ENCODE measurements at places on chromosomes 5 and 9.

- peak; percentile 28 for DNase-seq
Observed at GRCh38 chr5:187617-188451, 3.5 kb upstream of the LRRC14B start.

DNA sequence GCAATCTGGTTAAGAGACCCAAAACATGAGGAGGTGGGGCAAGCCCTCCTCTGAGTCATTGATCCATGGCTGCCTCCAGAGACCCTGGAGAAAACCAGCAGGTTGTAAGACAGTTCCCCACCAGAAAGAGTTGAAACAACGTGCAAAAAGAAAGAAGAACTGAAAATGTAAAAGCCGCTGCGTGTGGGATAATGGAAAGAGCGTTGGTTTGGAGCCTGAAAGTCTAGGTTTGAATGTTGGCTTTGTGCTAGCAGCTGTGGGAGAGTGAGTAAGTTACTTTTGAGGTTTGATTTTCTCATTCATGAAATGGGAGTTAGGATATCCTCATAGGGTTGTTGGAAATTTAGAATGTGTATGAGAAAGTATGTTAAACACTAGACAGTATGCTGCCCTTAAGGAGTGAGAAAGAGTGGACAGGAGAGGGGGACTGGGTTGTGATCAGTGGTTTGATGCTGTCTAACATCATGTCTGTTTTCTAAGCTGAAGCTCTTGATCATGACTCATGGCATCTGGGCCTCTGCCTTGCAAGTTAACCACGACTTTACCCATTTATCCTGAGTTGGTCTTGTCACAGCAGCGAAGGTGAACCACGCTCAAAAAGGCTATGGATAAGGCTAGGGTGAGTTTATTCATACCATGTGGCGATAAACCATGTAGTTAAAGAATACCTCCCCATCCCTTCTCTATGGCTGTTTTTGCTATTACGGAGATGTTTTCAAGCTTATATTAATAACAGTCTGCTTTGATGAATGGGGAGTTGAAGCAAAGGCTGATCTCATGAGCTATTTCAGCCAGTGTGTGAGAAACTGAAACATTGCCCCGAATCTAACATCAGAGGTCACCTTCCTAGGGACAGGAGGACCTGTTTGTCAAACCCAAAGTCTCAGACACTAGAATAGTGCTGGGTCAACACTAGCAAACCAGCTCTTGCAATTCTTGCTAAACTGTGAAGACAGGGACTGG, 41.3 kb downstream of the ZNF366 start:
- no peak for DNase-seq

- DNase-seq = no peak
Observed at GRCh38 chr9:115944166-115944948, 209.2 kb upstream of the PAPPA start.

GRCh38 chr5:35319333-35320002, 89.2 kb upstream of the PRLR start:
- no peak for DNase-seq

- DNase-seq = no peak
Observed at GRCh38 chr5:54257366-54258118, 52.8 kb downstream of the ARL15 start.

GRCh38 chr9:85430659-85431338, 311.0 kb downstream of the AGTPBP1 start:
- no peak for DNase-seq

- no peak for DNase-seq
Observed at GRCh38 chr9:131001021-131001420, 8.0 kb upstream of the LAMC3 start.

- DNase-seq = no peak
Observed at GRCh38 chr5:98259595-98259994, 513.9 kb upstream of the RGMB start.

- DNase-seq = no peak
Observed at GRCh38 chr5:36264202-36264760, 22.6 kb upstream of the NADK2 start.

- no peak for DNase-seq
Observed at GRCh38 chr9:120265791-120266190, 314.2 kb downstream of the CDK5RAP2 start.

DNA sequence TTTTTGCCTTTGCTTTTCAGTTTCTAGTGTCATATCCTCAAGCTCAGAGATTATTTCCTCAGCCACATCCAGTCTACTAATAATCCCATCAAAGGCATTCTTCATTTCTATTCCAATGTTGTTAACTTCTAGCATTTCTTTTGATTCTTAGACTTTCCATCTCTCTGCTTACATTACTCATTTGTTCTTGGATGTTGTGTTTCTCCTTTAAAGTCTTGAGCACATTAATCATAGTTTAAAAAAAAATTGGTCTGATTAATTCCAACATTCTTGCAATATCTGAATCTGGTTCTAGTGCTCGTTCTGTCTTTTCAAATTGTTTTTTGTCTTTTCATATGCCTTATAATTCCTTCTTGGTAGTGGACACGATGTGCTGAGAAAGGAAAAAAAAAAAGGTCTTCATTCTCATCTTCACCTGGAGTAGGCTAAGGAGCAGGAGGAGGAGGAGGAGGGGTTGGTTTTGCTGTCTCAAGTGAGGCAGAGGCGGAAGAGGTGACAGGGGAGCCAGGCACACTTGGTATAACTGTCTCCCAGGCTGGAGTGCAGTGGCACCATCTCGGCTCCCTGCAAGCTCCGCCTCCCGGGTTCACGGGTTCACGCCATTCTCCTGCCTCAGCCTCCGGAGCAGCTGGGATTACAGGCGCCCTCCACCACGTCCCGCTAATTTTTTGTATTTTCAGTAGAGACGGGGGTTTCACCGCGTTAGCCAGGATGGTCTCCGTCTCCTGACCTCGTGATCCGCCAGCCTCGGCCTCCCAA, 16.3 kb downstream of the PRXL2C start:
- DNase-seq = no peak

- no peak for DNase-seq
Observed at GRCh38 chr5:118548761-118549720, 439.3 kb downstream of the DTWD2 start.

- no peak for DNase-seq
Observed at GRCh38 chr5:3265131-3265885, 330.3 kb upstream of the IRX1 start.

DNA sequence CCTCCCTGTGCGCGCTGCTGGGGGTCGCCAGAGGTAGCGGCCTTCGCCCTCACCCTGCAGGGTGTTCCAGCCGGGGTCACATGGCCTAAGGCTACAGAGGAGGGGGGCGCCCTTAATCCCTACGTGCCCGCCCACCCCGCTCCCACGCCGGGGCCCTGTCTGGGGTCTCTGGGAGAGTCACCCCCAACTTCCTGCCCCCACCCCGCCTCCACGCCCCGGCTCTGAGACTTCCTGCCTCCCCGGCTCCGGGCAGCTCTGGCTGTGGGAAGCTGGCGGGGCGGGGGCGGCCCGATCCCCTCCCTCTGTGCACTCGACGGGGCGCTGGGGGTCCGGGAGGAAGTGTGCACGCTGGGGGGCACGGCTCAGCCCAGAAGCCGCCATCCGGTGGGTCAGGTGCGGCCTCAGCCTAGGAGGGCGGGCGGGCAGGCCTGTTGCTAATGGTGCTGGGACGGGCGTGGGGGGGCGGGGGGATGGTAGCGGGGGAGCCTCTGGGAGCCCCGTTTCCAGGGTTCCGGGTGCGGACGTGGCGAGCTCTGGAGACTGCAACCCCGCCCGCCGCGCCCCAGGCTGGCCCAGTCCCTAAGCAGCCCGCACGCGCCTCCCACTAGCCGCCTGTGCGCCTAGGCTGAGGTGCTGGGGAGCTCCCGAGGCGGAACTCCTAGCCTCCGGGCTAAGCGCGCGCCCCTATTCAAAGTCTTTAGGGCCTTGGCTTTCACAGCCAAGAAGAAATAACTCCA, 61.6 kb downstream of the CXXC5 start:
- DNase-seq = no peak

- DNase-seq = no peak
Observed at GRCh38 chr5:137316346-137316736, 182.8 kb downstream of the SPOCK1 start.

GRCh38 chr5:145984072-145984471, 47.7 kb downstream of the SH3RF2 start:
- DNase-seq = no peak

DNA sequence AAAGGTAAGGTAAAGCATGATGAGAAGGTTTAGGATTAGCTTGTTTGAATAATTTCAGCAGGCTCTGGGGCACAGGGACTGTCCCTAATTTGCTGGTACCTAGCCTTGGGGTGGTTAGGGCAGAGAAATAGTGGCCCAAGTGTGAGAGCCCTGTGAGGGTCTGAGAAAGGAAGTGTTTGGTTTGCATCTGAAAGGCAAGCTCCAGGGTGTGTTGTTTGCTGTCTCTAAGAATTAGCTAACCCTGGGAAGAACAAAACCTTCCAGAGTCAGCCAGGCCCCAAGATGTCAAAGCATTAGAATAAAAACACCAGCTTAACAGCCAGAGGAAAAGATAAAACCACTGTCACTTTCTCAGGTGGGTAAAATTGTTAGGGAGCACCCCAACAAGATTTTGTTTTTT, 31.0 kb downstream of the TMEM252 start:
- no peak for DNase-seq

DNA sequence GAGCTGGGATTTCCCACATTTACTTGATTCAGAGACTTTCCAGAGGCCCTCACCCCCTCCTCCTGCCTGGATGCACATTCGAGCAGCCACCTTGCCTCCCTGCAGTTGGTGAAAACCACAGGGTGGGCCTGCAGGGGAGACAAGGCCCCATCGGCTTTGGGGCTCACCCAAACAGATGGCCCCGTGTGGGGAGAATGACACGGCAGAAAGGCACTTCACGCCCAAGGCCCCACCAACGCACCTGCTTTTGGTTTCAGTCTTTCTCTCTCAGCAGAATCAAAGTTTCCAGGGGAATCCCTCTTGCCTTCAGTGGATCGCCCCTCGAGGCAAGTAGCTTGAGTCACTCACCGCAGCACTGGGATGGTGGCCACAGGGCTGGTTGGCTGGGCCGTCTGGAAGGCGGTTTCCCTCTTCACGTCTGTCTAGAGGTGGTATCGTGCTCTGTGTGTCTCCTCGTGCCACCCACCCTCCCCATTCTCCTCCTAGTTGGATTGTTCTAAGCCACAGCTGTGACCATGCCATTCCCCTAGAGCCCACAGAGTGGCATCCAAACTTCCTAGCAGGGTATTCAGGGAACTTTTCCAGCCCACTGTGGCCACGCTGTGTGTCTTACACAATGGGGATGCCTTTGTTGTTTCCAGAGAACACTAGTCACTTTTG, 31.8 kb downstream of the SEC61B start:
- DNase-seq = peak; percentile 97

DNA sequence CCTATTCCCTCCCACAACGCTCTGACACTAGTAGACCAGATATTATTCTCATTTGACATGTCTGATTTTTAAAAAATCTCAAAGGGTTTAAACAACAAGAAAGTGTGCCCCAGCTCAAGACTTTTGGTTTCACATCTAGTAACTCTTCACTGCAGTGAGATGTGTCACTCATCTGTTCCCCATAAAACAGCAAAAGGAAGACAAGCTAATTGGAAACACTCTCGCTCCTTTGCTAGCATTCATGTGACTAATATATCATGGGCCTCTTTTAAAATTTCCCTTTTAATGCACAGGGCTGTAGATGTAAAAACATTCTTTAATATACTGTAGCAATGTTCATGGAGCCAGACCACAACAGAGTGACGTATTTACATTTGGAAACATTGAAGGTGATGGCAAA, 372.6 kb downstream of the ZNF608 start:
- DNase-seq = no peak

- peak; percentile 54 for DNase-seq
Observed at GRCh38 chr9:125994066-125994943, 247.1 kb downstream of the PBX3 start.

- DNase-seq = no peak
Observed at GRCh38 chr9:113350107-113350661, 843 bp downstream of the BSPRY start.

DNA sequence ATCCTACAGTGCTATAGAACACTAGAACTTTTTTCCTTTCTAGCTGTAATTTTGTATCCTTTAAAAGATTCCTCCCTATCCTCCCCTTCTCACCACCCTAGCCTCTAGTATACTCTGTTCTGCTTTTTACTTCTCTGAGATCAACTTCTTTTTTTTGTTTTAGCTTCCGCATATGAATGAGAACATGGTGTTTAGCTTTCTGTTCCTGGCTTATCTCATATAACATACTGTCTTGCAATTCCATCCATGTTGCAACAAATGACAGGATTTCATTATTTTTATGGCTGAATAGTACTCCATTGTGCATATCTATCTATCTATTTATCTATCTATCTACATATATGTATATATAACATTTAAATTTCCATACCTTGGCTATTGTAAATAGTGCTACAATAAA, 126.0 kb upstream of the MAN2A1 start:
- no peak for DNase-seq

DNA sequence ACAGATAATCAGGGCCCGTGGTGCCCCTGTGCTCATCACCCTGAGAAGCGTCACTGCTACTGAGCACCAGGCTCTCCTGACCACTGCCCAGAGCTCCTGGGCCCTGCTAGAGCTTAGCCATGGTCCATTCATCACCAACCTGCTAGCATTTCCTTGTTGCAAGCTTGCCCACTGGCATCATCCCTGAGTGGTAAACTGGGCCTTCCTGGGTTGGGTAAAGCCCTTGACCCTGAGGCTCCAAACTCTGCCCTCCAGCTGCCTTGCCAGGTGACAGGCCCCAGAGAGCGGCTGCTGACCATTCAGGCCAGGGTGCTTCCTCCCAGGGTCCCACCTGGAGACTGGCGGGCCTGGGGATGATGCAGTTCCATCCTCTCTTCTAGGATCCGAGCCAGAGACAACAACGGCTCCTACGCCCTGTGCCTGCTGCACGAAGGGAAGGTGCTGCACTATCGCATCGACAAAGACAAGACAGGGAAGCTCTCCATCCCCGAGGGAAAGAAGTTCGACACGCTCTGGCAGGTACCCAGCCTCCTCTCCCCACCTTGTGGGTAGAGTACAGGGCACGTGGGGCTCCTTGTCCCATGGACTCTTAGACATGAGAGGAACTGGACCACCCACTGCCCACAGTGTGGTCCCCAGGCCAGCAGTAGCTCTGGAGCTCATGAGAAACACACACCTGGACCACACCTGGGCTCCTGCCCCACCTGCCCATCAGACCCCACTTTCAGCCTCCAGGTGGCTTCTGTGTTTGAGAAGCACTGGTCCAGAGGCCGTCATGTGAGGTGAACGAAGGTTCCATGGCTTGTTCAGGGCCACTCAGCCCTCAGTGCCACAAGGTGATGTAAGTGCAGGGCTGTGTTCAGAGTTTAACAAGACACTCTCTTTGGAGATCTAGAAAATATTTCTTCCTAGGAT, 60.5 kb downstream of the SYK start:
- DNase-seq = no peak

GRCh38 chr5:151086905-151087360, 6.1 kb upstream of the TNIP1 start:
- peak; percentile 87 for DNase-seq

DNA sequence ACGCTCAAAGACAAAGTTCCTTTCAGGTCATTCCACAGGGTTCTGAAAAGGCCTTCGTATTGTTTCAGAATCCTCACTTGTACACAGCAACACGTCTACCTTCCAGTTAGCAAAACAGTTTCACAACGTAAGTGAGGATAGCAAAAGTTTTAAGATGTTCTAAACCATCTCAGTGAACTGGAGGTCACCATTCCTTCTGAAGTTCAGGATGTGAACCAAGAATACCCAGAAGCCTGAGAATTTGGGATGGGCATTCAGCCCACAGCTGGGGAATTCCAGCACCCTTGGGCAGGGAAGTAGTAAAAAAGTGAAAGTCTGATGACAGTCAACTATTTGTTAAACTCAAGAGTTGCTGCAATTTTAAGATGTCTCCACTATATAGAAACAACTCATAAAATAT, 224.5 kb downstream of the BNC2 start:
- no peak for DNase-seq

GRCh38 chr9:87678650-87679355, 47.1 kb upstream of the CTSL start:
- DNase-seq = no peak

GRCh38 chr5:89208811-89209210, 325.8 kb upstream of the MEF2C start:
- DNase-seq = no peak

All from natural killer cell treated with Interleukin-12 subunit alpha and Interleukin-12 subunit beta and Interleukin-15 and Interleukin-18, amount 100 ng/mL, for 72 hours (primary cell).